ENCODE measurements at places on chromosomes 1 and 21.

GRCh38 chr1:77030401-77031105 lies 163.3 kb downstream of the ST6GALNAC5 start:
- no peak for DNase-seq

GRCh38 chr1:204623894-204624361 lies 61.6 kb downstream of the LRRN2 start:
- peak; percentile 24 for DNase-seq

DNA sequence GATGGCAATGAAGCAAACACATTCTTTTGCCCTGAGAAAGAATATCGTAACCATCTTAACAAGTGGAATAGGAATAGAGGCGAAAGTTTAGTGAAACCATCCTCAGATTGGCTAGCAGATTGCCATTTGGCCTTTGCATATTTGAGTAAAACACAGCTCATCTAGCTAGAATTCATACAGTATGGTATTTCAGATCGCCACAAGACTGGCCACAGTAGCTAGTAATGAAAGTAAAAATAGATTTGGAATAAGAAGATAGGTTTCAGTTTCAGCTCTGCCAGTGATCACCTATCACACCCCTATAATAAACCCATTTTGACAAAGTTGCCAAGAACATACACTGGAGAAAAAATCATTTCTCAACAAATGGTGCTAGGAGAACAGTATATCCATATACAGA lies 294.9 kb downstream of the LRRIQ3 start:
- no peak for DNase-seq

- DNase-seq: no peak
Measured at GRCh38 chr1:156914440-156914856, 6.0 kb upstream of the LRRC71 start.

GRCh38 chr21:16583556-16583955 lies 853.8 kb downstream of the USP25 start:
- no peak for DNase-seq

DNA sequence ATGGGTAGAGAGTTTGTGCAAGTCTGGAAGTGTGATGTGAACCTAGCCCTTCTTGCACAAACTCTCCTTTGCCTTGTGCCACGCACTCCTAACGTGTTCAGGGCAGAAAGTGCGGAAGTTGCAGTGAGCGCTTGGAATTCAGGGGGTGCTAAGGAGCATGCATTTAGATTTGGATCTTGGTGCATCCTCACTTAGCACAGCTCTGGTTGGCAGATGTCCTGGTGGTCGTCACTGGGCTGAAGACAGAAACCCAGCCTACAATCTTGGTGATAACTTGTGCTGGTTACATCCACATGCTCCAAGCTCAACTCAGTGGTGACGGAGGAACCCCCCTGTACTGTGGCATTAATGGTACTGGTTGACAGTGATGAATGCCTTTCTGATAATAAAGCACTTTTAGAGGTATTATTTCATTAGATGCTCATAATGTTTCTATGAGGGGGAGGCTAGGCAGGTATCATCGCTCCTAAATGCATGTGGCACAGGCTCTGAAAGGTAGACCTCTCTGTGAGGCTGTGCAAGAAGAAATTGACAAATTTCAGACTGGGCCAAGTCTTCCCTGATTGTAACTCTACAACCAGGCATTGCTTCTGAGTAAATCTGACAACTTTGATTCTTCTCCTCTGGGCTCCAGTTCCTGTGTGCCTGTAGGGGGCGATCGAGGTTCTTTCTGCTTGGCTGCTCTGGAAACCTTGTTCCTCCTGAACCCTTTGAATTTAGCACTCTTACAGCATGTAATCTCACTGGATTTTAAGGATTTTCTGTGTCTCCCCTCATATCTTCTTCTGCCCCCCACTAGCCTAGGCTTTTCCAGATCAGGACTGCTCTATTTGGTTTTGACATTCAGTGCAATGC lies 40.6 kb downstream of the MAPKAPK2 start:
- peak; percentile 78 for DNase-seq

DNA sequence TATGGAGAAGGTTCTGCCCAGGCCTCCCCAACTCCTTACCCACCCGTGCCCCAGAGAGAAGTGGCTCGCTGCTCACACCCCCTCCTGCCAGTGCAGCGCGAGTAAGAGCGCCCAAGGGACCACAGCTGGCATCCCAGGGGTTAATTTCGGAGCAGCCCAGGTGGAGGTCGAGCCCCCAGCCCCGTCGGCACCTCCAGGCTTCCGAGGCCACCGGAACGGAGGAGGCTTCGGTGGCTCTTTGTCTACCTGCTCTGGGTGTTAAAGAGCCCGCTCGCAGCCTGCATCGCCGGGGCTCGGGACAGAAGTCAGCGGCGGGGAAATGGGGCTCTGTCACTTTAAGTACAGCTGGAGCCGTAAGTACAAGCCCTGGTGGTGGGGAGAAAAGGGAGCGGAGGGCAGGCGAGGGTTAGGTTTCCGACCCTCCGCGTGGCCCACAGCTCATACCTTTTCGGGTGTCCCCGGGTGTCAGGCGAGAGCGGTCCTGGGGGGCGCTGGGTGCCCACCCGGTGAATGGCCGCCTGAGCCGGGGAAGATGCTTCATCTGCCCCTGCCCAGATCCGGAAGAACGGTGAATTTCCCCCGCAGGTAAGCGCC lies 89.4 kb upstream of the IPO9 start:
- DNase-seq: peak; percentile 43

DNA sequence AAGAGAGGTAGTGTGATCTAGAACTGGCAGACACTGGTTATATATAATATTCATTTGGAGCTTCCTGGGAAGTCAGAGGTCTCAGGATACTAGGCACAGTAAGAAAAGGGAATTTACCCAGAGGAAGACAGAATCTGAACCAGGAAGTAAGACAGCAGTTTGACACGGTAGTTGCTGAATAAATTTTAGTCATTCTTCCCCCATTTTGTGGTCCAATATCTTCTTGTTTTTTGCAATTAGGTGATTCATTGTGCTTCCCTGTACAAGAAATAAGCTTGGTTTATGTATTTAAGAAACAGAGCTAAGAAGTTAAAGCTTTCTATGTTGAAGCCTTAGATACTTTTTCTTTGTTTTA lies 1.3 kb downstream of the TMEM167B start:
- no peak for DNase-seq

DNA sequence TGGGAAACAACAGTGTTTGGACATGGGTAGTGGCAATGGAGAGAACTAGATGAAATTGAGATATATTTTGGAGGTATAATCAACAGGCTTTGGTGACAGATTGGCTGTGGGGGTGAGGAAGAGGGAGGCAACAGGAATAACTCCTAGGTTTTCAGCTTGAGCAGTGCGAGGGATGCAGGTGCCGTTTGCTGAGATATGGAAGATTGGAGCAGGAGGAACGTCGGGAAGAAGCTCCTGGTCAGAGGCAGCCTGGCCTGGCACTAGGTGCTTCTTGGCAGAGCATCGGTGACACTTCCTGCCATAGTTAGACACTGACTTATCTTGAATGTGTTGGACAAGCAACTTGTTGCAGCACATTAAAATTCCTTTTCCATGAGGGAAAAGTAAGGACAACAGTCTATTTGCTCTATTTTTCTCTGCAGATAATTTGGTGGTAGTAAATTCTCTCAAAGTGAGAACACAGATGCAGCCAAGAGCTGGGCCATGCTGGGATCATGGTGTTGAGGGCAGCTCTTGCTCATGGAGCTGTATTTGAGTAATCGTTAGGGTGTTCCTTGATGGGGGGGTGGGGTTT lies 21.5 kb upstream of the MYSM1 start:
- no peak for DNase-seq

DNA sequence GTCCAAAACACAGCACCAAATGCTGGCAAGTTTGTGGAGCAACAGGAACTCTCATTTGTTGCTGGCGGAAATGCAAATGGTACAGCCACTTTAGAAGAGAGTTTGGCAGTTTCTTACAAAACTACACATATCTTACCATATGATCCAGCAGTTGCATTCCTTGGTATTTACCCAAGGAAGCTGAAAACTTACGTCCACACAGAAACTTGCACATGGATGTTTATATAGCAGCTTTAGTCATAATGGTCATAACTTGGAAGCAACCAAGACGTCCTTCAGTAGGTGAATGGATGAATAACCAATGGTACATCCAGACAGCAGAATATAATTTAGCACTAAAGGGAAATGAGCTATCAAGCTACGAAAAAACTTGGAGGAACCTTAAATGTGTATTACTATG lies 66.4 kb downstream of the MARK1 start:
- DNase-seq: no peak

DNA sequence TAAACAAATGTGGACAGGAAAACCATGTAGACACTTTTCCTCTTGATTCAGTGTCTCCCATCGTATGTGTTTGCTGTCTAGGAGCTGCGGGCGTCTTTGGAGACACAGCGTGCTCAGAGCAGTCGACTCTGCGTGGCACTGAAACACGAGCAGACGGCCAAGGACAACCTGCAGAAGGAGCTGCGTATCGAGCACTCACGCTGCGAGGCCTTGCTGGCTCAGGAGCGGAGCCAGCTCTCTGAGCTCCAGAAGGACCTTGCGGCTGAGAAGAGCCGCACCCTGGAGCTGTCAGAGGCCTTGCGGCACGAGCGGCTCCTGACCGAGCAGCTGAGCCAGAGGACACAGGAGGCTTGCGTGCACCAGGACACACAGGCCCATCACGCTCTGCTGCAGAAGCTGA lies 27.2 kb upstream of the DIP2A start:
- DNase-seq: no peak

GRCh38 chr1:53020588-53020987 lies 41.4 kb upstream of the PODN start:
- no peak for DNase-seq

DNA sequence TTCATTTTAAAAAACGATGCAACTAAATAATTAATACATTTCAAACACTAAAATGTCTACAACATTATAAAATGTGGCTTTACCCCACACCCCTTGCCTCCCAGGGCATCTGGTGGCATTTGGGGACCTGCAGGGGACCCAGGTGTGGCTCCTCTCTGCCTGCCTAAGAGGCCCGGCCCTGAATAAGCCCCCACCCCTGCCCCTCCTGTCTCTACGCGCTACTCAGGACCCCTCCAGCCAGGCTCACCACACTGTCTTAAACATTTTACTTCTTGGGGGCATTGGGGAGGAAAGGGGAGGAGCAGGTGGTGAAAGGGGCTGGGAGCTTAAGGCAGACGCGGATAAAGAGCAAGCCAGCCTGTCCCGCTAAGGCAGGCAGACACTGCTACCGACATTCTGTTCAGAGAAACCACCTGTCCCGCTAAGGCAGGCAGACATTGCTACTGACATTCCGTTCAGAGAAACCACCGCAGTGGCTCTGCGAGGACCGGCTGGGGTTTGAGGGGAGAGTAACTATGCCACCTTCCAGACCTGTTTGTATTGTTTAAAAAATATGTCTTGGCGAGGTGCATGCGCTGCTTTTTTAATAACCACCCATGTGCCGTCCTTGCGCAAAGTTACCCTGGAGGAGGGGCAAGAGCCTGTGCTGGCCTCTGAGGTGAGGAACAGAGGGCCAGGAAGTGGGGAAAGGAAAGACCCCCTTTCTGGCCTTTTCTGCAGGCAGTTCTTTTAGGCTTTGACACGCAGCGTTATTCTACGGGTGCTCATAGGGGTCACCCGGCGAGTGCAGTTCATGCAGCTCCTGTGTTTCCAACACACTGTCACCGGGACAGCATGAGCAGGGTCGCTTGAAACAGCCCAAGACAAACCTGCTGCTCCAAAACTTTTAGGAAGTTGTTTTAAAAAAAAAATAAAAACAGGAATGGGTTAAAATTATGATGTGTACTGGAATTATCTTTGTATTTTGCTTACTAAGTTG lies 51.3 kb upstream of the RIPK4 start:
- no peak for DNase-seq

GRCh38 chr1:201637282-201638079 lies 98.6 kb downstream of the NAV1 start:
- no peak for DNase-seq

DNA sequence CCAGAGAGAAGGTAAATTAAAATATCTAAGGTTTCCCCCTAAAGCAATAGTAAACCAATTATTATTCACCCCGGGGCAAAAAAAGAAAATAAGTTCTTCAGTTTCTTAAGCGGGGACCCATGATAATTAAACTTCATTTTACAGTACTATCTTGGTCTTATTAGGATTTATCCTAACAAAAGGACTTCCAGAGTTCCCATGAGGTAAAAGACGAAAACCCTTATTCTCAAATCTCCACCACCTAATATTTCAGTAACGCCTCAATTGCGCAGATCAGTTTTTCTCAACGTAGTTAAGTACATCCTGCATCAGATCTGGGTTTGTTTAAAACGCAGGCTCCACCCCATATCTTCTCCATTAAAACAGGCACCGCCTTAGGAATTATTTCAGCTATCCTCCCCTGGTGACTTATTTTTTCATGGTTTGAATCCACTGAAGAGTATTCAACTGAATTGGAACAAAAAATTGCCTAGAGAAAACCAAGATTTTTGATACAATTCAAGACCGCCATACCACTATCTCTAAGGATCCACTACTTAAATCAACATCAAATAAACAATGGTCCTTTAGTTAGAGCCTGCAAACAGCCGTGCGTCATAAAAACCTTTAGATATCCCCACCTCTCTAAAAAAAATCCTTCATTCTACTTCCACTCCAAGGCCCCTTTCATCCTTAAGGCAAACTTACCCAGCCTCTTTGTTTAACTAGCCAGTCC lies 1.7 kb downstream of the MCL1 start:
- peak; percentile 78 for DNase-seq

DNA sequence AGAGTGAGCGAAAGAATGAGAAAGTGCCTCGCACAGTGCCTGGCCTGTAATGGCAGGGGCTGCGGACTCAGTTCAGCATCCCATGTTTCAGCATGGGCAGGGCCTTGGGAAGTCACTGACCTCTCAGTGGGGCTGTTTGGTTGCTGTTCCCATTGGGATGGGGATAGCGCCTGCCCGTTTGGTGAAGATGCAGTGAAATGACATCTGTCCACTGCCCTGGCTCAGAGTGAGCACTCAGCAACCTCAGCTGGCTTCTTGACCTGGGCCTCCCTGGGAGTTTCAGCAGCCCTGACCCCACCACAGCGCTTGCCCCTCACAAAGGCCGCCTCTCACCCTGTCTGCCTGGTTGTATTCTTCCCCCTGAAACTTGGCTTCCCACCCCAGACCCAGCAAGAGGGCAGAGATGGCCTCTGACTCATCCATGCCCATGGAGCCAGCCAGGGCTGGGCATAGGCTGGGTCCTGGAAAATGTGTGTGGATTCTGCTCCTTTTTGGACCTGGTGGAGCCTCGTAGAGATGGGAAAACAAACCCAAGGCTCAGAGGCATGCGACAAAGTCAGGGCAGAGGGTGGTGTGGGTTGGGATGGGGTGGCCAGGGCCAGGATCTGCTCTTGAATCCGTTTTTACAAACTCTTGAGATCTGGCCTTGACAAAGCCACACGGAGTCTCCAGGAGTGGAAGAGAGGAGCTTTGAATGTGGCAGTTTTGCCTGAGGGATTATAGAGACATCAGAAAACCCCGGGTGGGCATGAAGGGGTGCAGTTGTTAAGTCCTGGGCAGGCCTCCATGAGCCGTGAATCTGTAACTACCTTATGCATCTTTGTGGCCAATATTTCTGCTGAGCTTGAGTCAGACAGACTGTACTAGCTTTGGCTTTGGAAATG lies 1.2 kb downstream of the XKR8 start:
- no peak for DNase-seq

GRCh38 chr1:225996946-225997545 lies 2.1 kb downstream of the SDE2 start:
- no peak for DNase-seq

DNA sequence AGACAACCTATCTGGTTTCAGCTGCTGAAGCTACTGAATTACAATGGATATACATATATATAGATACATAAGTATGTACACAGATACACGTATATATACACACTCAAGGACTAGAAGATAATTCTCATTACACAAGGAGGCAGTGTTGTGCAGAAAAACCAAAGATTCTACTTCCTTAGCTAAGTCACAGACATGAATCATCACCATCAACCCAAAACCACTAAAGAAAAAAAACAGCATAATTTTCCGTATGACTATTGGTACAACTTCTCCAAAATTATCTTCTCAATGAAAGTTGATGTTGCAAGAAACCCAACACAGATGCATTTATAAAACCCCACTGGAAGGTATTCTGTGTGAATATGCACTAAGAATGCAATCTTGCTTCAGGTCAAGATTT lies 36.8 kb upstream of the RPF1 start:
- no peak for DNase-seq
